Osteocyte (in vitro differentiated cells): ENCODE measurements at places on chromosomes 1 and 21. TPM values are rescaled to one million over a fixed set of nuclear protein-coding genes. Genes with fewer than 3 reads are reported as not detected.

GRCh38 chr21:38326899-38327298, 70.1 kb downstream of the KCNJ15 start:
- H3K4me1 ChIP-seq, result peaks cover 16% of the 10 kb centered on the region
- DNase-seq, result peak; percentile 51
- H3K27me3 ChIP-seq, result no peaks in the 10 kb centered on the region
- H3K36me3 ChIP-seq, result no peaks in the 10 kb centered on the region
- H3K27ac ChIP-seq, result no peak overlapping the region

FCRL2 gene
- total RNA-seq, result not detected in 2 replicates

DNA sequence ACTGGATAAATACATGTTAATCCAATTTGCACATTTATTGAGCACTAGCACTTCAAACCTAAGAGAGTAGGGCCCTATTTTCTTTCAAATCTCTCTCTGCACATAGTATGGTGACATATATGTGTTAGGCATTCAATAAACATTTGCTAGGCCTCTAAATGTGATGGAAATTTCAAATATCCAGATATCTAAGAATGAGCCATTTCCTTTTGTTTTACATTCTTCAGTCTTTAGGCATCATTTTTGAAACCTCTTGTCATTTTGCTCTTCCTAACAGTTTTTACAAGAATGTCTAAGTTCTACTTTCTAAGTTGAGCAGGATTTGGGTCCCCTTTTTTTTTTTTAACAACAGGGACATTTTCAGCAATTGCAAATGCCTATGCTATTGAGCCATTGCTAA, 395.7 kb upstream of the ST6GALNAC5 start:
- no peaks in the 10 kb centered on the region for H3K36me3 ChIP-seq
- H3K27me3 ChIP-seq, result no peaks in the 10 kb centered on the region
- DNase-seq, result no peak
- H3K4me3 ChIP-seq, result no peak overlapping the region

SLAMF9 gene
- not detected in 2 replicates for total RNA-seq
